Amniotic epithelial cell (primary cell): ENCODE measurements at places on chromosomes 5 and 9.

DNA sequence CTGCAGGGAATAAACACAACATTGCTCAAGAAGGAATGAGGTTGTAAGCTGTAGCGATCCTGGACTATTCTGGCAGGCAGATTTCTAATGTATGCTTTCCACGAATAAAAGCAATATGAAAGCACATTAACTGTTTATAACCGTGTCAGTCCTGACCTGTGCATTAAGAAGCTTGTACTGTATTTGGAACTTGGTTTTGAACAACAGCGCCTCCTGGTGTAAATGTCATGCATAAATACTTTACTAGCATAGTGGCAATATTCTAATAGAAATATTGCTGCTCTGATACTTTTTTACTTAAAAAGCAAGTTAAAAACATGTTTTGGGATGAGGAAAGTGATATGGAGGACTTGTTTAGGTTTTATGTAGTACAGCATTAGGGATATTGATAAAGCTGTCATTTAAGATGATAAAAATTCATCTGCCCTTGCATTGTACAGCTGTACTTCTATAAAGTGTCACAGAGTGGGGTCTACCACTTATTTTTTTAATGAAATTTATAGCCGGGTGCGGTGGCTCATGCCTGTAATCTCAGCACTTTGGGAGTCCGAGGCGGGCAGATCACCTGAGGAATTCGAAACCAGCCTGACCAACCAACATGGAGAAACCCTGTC, 70.7 kb upstream of the GNE start:
- DNase-seq = peak; percentile 74

- no peak for DNase-seq
Measured at GRCh38 chr9:32701321-32702022, 66.0 kb upstream of the TAF1L start.

GRCh38 chr5:79575996-79576395, 36.2 kb upstream of the TENT2 start:
- no peak for DNase-seq

DNA sequence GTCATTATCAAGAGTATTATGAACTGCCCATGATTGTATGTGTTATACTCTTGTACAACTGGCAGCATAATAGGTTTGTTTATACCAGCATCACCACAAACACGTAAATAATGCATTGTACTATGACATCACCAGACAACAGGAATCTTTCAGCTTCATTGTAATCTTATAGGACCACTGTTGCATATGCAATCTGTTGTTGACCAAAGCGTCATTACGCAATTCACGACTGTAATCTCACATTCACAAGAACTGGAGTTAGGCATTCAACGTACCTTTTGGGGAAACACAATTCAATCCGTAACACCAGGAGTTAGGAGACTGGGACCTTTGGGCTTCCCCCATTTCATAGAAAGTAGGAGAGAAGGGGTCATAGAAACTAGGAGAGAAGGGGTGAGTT, 20.4 kb upstream of the ARSI start:
- peak; percentile 97 for DNase-seq

DNA sequence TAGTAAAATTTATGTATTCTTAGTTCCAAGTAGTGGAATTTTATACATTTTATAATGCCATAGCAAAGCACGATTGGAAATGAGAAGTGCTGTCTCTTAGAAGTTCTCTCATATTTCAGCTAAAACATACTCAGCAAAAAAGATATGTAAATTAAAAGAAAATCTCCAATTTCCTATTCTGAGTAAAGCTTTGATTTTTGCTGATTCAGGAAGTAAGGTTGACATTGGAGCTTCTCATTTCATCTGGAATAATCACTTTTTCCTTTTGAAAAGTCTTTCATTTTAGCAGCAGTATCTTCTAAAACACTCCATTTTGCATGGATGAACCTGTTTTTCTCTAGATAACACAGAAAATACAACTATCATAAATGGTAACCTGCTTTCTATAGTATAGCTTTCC, 121.0 kb downstream of the ZCCHC7 start:
- no peak for DNase-seq
